Stimulated activated CD8-positive, alpha-beta memory T cell treated with anti-CD3 and anti-CD28 coated beads, Interleukin-4, amount 100 ng/mL, for 1 hour (primary cell): ENCODE measurements at places on chromosomes 6 and 20.

GRCh38 chr6:155411154-155412052 lies 44.2 kb downstream of the NOX3 start:
- DNase-seq = no peak

DNA sequence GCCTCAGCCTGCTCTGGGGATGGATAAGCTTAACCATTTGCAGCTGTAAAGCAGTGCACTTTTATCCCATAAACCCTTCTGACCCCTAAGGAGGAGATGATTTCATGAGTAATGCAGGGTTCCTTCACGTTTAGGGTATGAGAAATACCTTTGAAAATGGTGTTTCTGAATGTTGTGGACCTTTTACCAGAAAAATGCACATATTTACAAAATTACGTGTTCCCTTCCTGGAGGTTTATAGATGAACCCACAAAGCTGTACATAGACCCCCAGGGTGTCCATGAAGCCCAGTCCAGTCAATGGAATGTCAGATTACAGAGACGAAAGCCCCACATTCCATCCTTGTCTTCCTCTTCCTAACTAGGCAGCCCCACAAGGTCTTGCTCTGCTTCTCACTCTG lies 78.6 kb upstream of the INSM1 start:
- no peak for DNase-seq

DNA sequence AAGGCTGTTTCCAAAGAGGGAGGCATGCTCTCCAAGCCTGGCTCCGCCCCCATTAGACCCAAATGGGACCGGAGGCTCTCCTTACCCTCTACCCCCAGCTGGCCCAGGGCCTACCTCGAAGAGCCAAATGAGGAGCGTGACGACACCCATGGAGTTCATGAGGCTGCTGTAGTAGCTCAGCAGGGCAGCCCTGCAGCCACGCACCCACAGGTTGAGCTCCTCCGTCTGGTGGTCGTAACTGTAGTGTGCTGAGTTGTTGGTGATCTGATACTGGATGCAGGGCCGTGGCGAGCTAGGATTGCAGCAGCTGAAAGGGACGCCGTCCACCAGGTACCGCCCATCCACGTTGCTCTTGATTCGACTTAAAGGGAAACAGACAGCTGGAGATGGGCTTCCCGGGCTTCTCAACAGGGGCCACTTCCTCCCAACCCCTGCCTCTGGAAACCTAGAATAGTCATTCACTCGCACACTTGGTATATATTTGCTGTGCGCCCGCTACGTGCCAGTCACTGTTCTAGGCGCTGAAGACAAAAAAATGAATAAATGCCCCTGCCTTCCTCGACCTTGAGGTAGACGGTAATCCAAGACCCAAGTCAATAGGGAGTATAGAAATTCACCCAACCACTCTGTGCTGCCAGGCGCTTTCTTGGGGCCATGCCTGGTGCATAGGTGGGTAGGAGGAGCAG lies 18.0 kb downstream of the PRPH2 start:
- no peak for DNase-seq

- DNase-seq = no peak
Observed at GRCh38 chr6:118320652-118321051, 227.4 kb upstream of the PLN start.

GRCh38 chr6:125307964-125308615 lies 6.3 kb upstream of the HDDC2 start:
- DNase-seq = no peak

GRCh38 chr6:13486679-13487121 lies 700 bp downstream of the GFOD1 start:
- no peak for DNase-seq

DNA sequence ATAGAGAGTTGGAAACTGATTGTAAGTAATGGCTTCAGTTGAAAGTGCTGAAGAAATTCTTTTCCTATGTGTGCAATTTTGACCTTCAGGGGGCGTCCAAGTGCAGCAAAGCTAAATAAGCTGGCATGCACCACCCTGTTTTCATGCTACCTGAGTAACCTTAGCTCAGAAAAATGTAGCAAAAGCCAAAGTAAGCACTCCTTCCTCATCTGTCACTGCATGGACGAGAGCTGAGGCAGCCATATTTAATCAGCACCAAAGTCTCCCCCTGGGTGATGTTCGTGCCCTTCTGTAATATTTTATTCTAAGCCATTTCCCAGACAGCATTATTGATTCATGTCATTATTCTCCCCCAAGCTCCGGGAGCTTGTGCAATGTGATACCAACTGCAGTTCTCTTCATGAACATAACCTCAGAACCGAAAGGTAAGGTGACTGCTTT lies 123.1 kb downstream of the RPS12 start:
- no peak for DNase-seq

GRCh38 chr6:15953152-15953880 lies 175.6 kb upstream of the MYLIP start:
- no peak for DNase-seq

DNA sequence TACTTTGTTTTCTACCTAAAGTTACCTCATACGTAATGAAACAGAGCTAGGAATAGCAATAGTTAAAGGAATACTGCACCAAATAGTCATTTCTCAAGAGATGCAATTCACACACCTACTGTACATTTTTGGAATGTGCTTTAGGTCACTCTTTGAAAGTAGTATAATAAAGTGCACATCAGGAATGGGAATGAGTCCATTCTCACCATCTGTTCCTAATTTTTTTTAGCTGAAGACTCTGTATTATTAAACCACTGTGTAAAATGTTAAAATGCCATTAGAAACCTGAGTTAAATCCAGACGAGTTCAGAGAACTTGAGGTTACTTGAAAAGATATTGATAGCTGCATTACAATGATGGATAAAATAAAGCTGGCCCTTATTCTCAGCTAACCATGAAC lies 51.9 kb upstream of the EPHA7 start:
- DNase-seq = no peak

DNA sequence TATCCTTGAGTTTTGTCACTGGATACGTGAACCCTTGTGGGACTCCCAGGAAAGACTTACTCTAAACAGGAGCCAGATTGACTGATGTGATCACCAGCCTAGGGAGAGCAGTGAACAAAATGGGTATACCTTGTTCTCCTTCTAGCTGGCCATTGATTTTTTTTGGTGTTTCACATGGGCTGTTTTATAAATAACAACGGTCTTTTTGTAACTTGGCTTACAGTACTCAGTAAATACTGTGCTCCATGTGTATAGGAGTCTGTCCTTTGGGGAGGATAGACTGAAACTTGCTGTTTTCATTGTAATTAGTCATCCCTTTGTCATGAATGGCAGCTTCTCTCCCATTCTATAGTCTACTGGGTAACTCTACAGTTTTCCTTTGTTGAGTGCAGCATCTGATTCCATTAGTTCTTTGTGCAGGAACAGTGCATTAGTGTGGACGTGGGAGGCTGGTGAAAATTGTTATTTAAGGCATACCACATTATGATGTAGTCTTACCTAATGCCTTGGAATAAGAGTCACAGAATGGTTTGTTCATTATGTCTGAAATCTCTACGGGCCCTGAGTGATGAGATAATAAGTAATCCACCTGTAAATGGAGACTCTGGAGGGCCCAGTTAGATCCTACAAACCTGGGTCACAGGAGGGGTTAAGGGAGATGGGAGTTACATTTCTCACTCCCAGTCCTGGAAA lies 89.5 kb downstream of the TIAM2 start:
- no peak for DNase-seq

- DNase-seq = no peak
Observed at GRCh38 chr6:167858086-167858591, 31.4 kb downstream of the AFDN start.

DNA sequence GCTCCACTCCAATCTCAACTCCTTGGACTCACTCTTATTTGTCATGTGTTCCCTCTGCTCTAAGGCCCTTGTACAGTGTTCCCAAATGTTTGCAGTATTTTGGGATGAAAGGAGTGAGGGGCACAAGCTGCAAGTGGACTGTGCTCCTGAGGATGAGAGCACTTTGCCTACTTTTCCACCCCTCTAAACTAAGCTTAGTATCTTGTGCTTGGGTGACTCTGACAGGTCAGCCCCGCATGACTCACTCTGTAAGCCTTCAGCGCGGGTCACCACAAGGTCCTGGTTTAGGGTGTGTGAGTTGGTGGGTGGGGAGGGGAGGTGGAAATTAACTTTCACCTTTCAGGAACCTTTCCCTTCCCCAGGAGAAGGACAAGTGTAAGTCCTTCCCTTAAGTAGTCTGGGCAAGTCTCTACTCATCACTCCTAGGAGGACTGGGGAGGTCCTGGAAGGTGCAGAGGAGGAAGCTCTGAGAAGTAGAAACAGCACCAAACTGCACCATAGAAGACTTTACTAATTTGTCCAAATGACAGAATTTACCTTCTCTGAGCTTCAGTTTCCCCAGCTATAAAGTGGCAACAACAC lies 68.8 kb upstream of the EPB41L1 start:
- no peak for DNase-seq

- no peak for DNase-seq
Observed at GRCh38 chr6:93136111-93136510, 283.2 kb downstream of the EPHA7 start.

DNA sequence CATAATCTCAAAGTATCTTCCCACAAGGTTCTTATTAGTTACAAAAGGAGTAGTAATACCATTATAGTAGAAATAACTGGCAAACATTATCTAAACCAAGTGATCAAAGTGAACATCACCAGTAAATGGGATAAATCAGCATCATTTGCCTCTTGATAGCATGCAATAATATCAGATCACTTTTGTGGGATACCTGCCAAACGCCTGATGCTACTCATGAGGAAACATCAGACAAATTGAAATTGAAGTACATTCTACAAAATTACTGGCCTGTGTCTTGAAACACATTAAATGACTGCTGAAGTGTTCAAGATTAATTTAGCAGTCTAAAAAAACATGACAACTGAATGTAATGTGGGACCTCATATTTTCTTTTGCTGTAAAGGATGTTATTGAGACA lies 208.1 kb downstream of the TINAG start:
- DNase-seq = no peak

GRCh38 chr20:61324906-61325305 lies 72.8 kb downstream of the CDH4 start:
- DNase-seq = no peak

GRCh38 chr20:37630166-37630565 lies 63.7 kb upstream of the CTNNBL1 start:
- no peak for DNase-seq

GRCh38 chr6:121851056-121851455 lies 415.6 kb downstream of the GJA1 start:
- no peak for DNase-seq

DNA sequence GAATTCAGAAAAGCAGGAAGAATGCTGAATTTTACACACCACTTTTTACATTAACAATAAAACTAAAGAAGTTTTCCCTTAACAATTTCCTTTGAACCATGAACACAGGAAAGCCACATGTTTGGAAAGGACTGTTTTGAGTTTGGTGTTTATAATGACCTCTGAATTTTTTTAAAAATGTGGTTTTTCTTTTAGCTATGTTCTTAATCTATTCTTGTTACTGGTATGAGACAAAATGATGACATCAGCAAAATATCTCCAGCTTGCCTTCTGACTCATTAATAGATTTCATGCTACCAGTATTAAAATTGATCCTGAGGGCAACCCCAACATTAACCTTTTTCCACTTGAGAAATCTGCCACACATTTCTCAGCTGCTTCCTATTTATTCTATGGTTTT lies 217.5 kb upstream of the THEMIS start:
- DNase-seq = no peak

GRCh38 chr6:10838794-10839333 lies 525 bp upstream of the MAK start:
- no peak for DNase-seq

GRCh38 chr20:53124075-53124551 lies 152.0 kb downstream of the TSHZ2 start:
- DNase-seq = no peak

DNA sequence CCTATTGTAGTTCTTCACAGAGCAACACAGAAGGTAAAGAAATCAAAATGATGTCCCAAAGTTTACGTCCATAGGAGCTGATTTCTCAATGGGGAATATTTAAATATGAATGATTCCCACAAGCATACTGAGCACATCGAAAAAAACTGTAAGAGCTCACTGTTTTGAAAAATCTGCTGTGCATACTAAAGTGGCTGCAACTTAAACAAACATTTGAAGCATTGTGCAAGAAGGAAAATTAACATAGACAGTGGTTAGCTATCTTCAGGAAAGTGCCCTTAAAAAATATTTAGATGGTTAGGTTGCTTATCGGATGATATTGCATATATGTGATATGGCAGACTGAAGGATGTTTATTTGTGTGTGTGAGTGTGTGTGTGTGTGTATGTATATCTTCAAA lies 747.6 kb downstream of the RFPL4B start:
- DNase-seq = no peak

DNA sequence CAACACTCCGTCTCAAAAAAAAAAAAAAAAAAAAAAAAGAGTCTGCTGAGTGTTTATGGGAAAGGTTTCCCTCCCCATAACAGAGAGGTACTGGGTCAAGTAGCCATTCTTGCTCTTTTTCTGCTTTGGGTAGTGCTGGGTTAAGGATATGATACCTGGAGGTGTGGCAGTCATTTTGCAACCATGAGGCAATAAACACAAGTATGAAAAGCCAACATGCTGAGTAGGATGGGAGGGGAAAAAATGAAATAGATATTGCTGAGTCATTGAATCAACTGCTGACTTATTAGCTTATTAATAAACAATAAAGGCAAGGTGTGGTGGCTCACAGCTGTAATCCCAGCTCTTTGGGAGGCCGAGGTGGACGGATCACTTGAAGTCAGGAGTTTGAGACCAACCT lies 2.3 kb upstream of the TOMM34 start:
- DNase-seq = no peak

- no peak for DNase-seq
Observed at GRCh38 chr20:32493356-32493755, 91.8 kb downstream of the NOL4L start.

DNA sequence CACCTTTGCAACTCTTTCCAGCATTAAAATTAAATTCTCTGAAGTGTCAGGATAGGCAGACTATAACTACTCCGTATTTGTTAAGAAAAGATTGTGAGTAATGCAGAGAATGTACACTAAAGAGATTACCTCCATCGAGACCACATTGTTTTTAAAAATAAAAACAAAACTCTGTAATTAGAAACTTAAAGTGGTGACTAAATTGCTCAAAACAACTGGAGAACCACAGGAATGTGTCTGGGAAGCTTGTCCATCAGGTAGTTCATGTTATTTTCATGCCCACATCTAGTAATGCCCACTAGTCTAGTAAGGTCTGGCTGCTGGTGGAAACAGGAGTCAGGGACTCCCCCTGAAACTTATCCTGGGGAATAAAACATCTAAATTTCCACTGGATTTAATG lies 103.0 kb upstream of the FOXQ1 start:
- DNase-seq = no peak

GRCh38 chr20:41169791-41170351 lies 32.5 kb downstream of the PLCG1 start:
- no peak for DNase-seq

GRCh38 chr6:1856381-1856780 lies 246.7 kb downstream of the FOXC1 start:
- DNase-seq = no peak

GRCh38 chr20:40670253-40670652 lies 18.8 kb downstream of the MAFB start:
- DNase-seq = no peak

GRCh38 chr20:60255415-60255814 lies 297.2 kb downstream of the CDH26 start:
- DNase-seq = no peak
